ENCODE measurements at places on chromosomes 16 and 17.

DNA sequence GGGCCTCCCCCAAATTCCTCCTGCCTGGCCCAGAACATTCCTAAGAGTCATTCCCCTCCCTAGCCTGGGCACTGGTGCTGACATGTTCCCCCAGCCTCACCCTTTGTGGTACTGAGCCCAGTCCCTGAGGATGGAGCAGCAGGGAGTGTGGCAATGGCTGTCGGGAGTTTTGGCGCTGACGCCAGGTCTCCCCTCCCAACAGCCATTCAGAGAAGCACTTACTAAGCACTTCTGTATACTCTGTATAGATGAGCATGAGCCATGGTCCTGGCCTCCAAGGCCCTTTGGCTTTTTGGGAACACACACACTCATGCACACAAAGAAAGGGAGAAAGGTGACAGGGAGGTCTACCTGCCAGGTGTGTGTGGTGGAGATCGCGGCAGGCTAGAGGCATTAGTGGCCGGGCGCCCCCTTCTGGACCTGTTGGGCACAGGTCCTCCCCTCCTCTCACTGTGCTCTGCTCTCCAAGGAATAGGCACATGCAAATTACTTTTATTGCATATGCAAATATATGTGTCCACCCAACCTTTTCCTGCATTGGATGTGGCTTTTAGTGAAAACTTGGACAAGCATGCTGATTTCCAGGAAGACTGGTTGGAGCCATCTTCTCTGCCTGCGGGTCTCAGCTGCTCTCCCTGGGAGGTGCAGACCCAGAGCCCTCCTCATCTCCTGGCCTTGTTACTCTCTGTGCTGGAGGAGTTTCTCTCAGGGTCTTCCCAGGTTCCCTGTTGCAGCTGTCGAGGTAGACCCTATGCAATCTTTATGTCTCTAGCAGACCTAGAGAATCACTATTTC lies 17.4 kb upstream of the C17orf107 start:
- DNase-seq: no peak

- DNase-seq: peak; percentile 70
Observed at GRCh38 chr17:15257258-15257788, 7.8 kb downstream of the PMP22 start.

GRCh38 chr17:42436391-42436790 lies 13.3 kb upstream of the CAVIN1 start:
- no peak for DNase-seq

DNA sequence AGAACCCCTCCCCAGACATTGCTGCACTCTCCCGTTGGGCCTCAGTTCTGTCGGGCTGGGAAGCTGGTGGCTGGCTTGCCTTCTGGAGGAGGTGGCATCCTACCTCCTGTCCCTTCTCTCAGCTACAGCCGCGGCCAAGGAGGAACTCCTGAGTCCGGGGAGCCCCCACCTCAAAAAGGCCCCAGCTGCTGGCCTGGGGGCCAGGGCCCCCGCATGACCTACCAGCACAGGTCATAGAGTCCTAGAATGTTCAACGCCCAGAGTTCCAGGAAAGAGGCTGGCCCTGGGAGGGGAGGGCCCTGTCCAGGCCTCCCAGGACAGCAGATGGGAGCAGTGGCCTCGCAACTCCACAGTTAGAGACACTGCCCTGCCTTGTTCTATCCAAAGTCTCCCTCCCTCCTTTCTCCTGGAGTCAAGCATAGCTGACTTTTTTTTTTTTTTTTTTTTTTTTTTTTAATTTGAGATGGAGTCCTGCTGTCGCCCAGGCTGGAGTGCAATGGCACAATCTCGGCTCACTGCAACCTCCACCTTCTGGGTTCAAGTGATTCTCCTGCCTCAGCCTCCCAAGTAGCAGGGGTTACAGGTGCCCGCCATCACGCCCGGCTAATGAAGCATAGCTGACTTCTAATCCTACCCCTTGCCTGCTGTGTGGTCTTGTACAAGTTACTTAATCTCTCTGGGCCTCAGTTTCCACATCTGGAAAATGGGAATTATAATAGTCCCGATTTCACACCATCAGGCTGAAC lies 7.1 kb downstream of the CARHSP1 start:
- no peak for DNase-seq

DNA sequence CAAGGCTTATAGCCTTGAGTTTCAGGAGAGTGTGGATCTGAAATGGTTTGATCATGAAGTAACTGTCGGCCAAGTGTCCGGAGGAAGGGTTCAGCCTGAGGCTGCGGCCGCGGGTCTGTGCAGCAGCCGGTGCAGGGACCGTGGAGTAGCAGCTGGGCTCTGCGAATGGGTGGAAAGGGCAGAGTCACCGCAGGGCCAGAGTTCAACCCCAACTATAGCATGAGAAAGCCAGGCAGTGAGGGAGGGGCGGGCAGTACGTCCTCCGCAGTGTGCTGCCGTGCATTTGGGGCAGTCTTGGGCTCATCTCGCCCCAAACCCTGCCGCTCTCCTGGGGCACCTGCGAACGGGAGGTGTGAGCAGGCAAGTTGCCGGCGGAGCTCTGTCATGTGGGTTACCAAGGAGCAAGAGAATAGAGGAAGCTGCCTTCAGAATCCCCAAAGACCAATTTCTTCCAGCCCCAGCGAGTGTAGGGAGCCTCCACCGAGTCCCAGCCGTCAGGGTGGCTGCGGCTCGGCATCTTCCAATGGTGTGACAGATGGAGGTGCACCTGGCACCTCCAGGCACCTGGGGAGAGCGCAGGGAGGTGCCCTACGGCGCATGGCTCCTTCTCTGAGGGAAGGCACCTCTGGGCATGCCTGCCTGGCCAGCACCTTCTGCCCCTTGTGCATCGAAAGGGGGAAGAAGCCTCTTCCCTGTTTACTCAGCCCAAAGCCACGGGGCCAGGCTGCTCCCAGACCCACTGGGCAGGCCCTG lies 87.3 kb downstream of the RPA1 start:
- no peak for DNase-seq

- no peak for DNase-seq
Observed at GRCh38 chr17:36578671-36579070, 13.0 kb upstream of the DHRS11 start.

- DNase-seq: no peak
Observed at GRCh38 chr17:43595466-43595865, 49.3 kb upstream of the ETV4 start.

GRCh38 chr16:81921085-81921814 lies 90.0 kb downstream of the SDR42E1 start:
- DNase-seq: no peak

GRCh38 chr17:7548585-7549400 lies at the start of gene TNFSF12:
Gene TNFSF12 (plus strand): TSS chr17:7549058. CDS start chr17:7549154, 96 bp downstream.
- DNase-seq: no peak

DNA sequence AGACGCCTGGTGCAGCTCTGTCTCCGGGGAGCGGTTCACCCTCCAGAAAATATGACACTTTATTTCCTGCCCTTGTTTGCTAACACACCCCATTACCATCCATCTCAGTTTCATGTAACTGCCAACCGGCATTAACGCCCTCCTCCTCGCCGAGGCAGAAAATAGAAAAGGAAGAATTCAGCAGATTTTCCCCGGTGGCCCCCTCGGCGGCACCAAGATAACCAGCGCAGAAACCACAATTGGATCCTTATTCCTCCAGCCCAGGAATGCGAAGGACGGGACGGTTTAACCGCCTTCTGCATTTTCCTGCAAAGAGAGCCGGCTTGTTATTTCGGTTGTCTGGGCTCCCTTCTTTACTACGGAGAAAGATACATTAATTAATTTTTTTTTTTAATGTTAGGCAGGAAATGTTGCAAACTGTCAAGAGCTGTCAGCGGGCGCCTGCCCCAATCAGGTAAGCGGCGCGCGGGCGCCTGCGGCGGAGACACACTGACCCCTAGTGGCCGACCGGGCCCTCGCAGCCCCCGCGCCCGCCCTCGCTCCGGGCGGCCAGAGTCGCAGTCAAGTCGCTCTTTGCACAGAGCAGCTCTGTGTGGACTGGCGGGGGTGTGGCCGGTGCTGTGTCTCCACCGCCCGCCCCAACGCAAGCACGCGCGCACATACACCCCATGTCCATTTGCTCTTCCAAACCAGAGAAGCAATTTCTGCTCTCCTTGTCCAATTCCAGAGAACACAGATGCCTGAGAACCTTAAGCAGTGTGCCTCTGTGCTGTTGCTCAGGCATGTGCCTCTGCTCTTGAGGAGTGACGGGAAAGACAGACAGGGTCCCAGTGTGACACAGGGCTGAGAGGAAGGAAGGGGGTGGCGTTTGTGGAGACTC lies 53.6 kb downstream of the C17orf67 start:
- peak; percentile 55 for DNase-seq

DNA sequence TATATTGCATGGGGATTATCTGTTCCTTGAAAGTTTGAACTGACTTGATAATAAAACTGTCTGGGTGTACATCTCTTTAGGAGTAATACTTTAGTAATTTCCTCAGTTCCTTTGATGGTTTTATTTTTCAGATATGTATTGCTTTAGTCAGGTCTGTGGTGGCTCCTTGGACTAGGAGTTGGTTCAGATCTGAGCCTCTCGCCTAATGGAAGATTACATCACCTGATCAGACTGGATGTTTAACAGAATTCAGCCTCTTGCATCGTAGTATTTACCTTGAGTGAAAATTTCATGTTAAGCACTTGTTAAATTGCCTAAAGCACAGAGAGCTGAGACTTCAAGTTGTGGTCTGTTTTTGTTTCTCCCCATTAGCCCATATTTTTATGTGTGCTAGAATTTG lies 267.3 kb downstream of the MAP2K4 start:
- no peak for DNase-seq

- no peak for DNase-seq
Observed at GRCh38 chr16:56675685-56676210, 6.1 kb downstream of the MT1H start.

DNA sequence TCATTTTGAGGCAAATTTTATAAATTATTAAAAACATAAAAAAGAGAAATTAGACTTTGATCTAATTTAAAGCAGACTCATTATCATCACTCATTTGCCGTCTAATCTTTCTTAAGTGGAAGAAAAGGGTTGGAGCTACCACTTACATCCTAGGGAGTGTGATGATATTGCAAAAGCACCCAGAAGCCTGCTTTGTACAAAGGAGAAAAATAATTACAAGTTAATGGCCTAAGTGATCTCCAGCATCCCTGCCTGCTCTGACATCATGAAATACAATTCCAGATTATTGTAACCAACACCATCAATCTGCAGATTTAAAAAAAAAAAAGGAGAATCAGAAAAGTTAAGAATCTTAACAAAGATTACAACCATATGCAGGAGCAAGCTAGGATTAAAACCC lies 260.2 kb downstream of the GRIN2A start:
- no peak for DNase-seq

DNA sequence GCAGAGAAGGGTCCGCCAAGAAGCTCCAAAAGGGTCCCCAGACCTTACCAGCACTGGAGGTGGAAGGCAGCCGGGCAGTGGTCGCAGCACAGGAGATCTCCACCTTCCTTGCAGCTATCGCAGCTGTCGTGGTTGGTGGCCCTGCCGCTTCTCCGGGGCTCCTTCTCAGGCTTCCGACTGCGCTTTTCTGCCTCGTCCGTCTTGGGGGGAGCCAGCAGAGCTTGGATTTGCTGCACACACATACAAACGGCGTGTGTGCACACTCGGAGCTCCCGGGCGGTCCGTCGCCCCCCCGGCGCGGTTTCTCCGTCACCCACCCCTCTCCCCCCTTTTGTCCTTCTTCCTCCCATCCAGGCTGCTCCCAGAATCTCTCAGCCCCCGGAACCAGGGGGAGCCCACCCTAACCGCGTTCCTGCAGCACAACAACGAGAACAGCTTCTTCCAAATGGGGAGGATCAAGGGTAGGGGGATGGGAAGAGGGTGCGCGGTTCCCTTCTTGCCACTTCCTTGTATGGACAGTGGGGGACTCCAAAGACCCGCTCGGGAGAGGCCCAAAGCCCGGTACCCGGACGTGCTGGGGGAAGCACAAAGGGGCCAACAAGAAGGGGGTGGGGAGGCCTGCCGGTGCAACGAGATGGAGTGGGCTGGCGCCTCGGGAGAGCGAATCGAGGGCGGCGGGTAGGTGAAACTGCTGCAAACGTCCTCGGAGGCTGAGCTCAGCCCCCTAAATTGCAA lies 1.1 kb downstream of the PHF12 start:
- DNase-seq: peak; percentile 49

DNA sequence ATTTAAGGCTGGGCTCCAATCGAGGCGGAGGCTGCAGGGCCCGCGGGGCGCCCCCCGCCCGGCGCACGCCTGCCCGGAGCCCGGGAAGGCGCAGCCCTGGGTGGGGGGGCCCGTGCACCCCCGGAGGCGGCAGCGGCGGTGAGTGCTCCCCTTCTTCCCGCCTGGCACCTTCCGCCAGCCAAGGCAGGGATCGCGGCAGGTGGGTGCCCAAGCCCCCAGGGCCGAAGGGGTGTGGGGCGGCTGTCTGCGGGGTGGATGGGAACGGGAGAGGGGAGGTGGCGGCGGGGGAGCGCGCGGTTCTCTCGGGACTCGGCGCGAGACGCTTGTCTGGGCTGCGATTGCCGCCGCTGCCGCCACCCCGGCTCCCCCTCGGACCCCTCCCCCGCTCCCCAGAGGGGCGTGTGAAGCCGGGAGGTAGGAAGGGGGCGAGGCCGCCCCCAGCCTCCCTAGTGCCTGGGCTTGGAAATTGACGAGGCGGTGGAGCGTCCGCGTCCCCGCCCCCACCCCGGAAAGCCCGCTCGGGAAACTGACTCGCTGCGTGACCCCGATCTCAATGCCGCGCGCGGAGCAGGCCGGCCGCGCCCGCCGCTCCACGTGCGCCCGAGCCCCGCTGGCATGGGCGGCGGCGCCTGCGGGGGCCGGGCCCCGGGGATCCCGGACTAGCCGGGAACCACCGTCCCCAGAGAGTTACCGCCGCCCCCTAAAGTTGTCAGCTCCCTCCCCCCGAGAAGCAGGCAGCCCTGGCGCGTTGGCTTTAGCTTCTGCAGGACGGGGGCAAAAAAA lies 231.5 kb downstream of the MRTFB start:
- no peak for DNase-seq

GRCh38 chr17:74407384-74407783 lies 24.5 kb upstream of the GPRC5C start:
- no peak for DNase-seq

DNA sequence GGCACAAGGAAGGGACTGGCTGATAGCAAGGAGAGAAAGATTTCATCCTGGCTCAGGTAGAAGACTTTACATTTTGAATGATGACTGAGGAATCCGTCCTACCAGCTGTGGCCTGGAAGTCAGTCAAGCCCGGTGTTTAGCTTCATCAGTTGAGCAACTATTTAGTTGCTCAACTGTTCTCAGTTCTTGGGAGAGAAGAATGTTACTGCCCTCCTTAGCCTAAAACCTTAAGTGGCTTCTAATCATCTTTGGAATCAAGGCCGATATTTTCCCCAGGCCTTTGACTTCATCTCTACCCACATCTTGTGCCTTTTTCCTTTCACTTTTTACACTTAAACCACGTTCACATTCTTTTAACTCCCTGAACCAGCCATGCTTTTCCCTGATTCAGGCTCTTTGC lies 17.3 kb upstream of the RBL2 start:
- DNase-seq: no peak

GRCh38 chr16:66741950-66742808 lies 9.2 kb downstream of the DYNC1LI2 start:
- DNase-seq: peak; percentile 30
